Stimulated activated CD4-positive, alpha-beta T cell treated with anti-CD3 and anti-CD28 coated beads, Interleukin-15, amount 100 ng/mL, for 1 hour (primary cell): ENCODE measurements at places on chromosomes 2 and 18.

- DNase-seq = no peak
Observed at GRCh38 chr2:181907057-181907456, 15.5 kb downstream of the ITPRID2 start.

DNA sequence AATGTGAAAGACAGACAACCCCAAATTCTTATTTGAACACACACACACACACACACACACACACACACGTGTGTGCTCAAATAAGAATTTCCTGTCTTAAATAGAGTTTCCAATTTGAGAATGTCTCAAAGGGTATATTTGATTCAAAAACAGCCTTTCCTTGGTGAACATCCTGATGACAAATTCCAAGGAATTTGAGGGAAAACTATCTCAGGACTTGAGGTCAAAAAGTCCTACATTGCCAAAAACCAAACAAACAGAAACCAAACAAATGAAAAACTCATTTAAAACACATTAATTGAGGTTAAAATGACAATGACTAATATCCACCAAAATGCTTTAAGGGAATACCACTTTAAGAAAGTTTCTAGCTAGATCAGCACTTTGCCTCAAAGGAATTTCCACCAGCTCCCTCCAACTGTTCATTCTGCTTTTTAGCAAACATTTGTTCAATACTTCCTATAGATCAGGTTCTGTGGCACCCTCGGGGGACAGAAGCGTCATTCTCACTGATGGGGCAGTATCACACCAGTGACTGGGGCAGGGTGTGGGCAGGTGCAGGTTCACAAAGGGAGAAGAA, 232.1 kb upstream of the TRIB2 start:
- DNase-seq = no peak

- DNase-seq = no peak
Observed at GRCh38 chr2:41194230-41194629, 742.3 kb upstream of the SLC8A1 start.

GRCh38 chr2:16050261-16050907, 110.0 kb downstream of the MYCN start:
- no peak for DNase-seq

DNA sequence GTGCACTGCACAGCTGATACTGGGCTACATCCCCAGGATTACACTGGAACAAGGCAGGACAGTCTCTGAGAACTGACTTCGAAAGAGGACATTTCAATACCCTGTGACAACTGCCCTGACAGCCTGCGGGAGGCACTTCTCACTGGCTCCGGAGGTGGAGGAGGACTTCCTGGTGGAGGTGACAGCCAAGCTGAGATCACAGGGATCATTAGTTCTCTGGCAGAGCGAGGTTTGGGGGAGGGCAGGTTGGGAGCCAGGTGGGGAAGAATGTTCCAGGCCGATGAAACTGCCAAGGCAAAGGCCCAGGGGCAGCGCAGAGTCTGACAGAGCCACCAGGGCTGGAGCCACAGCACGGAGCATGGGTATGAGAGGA, 28.0 kb upstream of the NPAS2 start:
- no peak for DNase-seq

DNA sequence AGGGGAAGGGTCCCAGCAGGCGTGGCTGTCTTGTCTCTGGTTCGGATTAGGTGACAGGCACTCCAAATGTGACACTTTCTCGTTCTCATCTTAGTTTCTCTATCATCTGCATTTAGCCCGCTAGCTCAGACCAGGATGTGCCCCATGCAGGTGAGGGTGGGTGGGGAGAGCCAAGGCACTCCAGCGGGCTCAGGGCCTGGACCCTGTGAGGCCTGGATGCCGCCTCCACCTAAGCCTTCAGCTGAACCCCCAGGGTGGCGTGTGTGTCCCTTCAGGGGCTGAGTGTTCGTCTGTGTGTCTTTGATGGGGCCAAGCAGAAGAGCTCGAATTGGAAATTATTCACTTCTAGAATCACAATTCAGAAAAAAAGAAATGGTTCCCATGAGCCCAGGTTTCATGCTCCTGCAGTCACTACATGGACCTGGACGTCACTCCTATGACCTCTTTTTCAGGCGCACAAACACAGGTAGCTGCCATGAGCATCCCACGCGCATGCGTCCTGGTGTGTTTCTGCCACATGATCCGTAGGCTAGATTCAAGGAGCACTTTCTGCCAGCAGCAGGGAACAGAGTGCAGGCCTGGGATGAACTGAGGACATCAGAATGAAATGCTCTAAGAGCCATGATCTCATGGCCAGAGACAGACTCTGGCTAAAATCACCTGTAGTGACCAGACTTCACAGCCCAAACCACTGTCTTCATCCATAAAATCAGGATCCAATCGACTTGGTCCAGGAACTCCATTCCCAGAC, 25.8 kb downstream of the CIDEA start:
- no peak for DNase-seq

GRCh38 chr2:207284556-207285472, 119.1 kb upstream of the KLF7 start:
- DNase-seq = no peak

DNA sequence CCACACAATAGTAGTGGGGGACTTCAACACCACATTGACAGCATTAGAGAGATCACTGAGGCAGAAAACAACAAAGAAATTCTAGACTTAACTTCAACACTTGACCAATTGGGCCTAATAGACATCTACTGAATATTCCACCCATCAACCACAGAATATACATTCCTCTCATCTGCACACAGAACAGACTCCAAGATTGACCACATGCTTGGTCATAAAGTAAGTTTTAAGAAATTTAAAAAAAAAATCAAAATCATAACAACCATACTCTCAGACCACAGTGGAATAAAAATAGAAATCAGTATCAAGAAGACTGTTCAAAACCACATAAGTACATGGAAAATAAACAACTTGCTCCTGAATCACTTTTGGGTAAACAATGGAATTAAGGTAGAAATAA, 9.0 kb upstream of the FLACC1 start:
- DNase-seq = no peak

- DNase-seq = no peak
Observed at GRCh38 chr2:117794668-117795067, 19.8 kb upstream of the DDX18 start.

- no peak for DNase-seq
Observed at GRCh38 chr18:76697441-76697901, 124.9 kb upstream of the ZNF236 start.

DNA sequence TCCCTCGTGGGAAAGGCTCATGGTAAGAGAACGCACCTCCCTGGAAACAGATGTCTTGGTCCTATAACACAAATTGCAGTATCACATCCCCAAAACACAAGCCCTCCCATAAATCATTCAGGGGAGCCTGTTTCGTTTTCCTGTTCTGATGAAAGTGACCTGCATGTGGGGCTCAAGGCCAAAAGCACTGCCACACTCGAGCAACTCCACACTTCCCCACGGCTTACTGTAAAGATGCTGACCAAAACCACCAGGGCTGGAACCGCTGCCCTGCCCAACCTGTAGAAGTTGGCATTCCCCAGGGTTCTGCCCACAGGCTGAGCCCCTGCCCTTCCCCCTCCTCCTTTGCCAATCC, 139.7 kb downstream of the BCL11A start:
- no peak for DNase-seq

DNA sequence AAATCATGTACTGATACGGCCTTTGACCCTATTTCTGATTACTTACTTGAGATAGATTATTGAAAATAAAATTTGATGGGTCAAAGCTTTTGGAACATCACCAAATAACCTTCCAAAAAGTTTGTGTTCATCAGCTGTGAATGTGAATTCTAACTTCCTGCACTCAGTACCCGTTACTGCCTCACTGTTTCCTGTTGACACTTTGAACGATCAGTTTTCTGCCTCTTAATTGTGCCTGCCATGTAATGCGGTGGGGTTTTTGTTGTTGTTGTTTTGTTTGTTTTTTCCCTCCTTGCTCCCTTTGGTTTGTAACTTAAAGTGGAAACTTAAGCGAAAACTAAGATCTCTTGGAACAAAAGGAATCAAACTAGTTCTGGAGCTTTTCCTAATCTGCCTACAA, 18.9 kb downstream of the ATG16L1 start:
- no peak for DNase-seq

GRCh38 chr2:8617048-8617447, 64.8 kb upstream of the ID2 start:
- DNase-seq = no peak

- no peak for DNase-seq
Observed at GRCh38 chr2:112730791-112731190, 10.0 kb downstream of the NT5DC4 start.

- no peak for DNase-seq
Observed at GRCh38 chr2:164599954-164600589, 21.2 kb downstream of the GRB14 start.

DNA sequence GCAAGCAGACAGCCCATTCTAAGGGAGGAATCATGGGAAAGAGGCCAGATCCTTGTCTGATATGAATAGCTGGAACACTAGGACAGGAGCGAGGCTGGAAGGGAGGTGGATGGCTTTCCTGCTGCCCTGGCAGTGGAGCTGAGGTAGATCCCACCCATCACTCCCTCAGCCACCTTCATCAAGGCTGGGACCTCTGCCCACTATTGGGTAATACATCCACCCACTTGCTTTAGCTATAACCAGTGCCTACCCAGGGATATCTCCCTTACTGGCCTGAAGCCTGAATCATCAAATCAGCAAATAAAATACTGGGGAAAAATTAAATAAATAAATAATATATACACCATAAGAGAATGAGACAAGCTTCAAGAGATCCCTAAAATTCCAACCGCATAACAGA, 183.2 kb upstream of the KYNU start:
- DNase-seq = no peak

DNA sequence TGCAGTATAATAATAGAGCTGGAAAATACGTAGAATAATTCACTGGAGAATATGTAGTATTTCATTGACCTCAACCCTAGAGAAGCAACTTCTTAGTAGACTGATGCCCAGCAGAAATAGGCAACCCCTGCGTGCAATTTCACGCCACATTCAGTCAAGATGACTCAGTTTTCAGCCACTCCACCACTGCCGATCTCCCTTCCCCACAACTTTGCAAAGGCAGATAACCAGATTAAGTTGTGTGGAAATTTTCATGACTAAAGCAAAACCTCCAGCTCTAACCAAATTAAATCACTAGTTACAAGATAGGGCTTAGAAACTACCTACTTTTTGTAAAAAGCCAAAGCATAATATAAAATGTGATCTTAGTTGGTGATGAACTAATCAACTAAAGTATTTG, 63.3 kb upstream of the STK17B start:
- no peak for DNase-seq

DNA sequence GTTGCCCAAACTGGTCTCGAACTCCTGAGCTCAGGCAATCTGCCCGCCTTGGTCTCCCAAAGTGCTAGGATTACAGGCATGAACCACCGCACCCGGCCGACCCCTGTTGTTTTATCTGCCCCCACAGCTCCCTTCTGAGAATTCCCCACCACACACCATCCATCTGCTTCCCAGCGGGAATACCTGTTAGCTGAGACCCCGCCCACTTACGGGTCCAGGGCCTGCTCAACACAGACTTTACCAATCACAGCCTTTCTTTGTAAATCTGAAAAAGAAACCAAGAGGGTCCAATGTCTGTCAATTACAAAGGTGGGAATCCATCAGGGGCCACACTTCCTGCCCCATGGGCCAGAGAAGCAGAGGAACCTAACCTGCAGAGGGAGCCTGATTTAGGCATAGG, 14.2 kb upstream of the CABLES1 start:
- DNase-seq = no peak

DNA sequence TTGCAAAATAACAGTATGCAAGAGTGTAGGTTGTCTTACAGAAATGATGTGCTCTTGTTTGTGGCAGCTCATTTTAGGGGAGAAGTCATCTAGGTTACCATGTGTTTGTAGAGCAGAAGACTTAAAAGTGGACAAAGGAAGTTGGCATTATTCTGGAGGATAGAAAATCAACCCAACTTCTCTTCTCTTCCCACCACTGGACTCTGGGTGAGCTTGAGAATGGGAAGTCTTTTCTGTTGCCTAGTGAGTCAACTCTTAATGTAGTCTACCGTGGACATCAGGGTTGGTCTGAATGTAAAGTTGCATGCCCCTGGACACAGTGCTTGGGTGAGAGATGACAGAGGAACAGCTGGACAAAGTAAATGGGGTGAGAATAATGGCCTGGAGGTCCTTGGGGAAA, 98.3 kb downstream of the FMNL2 start:
- no peak for DNase-seq

DNA sequence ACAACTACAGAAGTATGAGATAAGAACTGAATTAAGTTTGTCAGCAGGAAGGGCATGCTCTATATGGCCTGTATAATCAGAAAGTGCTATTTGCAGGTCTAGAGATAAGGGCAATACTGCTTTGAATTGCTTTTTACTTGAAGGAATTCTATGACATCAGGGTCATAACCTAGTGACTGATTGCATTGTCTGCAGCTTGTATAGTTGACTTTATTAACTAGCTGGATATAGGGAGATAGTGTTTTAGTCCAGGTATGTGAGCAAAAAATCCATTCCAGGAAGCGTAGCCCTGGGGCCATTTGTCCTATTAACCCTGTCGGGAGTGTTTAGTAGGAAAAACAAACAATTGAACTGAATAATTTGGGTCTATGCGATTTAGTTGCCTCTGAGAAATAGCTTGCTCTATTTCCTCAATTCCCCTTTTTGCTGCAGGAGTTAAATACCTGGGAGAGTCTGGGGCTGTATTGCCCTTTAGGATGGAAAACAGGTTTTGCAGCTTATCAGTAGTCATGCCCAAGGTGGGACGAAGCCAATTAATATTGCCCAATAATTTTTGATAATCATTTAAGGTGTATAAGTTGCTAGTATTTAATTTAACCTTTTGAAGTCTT, 30.0 kb downstream of the HTR2B start:
- DNase-seq = no peak

DNA sequence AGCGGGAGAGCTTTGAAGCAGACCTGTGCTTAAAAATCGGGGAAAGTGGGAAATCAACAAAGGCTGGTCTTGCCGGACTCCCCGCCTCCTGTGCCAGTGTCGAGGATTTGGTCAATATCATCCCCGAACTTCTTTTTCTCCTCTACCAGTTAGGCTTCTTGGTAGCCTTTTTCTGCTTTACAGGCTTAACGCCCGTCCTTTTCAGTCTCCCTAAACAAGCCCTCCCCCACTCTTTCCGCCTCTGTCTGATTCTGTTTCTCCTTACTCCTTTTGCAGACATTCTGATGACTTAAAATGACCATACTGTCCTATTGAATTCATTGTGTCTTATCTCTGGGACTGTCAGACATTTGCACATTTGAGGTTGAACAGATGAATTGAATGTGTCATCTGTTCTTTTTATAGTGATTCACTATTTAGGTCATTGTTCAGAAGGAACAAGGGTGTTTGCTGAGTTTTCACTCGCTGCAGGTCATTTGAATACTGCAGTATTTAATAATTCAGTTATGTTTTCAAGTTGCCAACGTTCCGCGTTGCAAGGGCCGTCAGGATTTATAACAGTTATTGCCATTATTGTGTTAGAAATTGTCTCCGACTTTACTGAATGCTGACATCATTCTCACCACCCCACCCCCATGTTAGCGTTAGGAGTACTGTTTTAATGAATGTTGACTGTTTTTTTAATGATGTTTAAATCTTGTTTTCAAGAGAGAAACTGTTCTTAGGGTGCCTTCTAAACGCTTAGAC, 1.1 kb downstream of the ITGAV start:
- no peak for DNase-seq

DNA sequence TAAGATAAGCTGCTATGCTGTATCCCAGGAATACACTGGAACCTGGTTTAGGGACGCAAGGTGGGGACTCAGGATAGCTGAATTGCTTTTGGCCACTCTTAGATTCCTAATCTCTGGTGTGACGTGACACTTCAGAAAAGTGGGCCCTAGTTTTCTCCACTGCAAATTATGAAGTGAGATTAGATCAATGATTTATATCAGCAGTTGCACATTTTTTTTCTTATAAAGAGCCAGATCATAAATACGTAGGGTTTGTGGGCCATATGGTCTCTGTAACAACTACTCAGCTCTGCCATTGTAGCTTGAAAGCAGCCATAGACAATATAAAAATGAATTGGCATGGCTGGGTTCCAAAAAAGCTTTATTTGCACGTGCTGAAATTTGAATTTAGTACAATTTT, 85.4 kb upstream of the CPO start:
- DNase-seq = no peak
